ENCODE measurements at places on chromosomes 7 and 10.

DNA sequence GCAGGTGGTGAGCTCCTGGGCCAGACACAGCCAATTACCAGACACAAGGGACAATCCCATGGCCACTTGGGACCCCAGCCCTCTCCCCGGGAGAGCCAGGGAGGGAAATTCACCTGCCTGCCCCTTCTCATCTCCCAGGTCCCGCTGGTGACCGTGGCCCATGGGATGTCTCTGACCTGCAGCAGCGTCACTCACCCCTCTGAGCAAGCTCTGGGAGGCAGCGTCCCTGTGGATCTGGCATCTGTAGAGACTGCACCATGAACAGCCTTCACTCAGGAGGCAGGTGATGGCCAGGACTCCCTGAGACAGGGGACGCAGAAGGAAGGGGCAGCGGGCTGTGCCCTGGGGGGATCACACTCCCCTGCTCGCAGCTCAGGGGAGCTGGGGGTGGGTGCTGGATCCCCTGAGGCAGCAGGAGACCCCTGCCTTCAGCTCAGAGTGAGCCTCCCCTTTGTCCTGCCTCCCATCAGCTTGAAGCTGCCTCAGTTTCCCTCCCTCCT lies 90.8 kb downstream of the FOXL3 start:
- DNase-seq: no peak

- no peak for DNase-seq
Observed at GRCh38 chr10:124175701-124176348, 82.4 kb upstream of the CHST15 start.

- no peak for DNase-seq
Observed at GRCh38 chr7:17802056-17802455, 138.2 kb downstream of the SNX13 start.

DNA sequence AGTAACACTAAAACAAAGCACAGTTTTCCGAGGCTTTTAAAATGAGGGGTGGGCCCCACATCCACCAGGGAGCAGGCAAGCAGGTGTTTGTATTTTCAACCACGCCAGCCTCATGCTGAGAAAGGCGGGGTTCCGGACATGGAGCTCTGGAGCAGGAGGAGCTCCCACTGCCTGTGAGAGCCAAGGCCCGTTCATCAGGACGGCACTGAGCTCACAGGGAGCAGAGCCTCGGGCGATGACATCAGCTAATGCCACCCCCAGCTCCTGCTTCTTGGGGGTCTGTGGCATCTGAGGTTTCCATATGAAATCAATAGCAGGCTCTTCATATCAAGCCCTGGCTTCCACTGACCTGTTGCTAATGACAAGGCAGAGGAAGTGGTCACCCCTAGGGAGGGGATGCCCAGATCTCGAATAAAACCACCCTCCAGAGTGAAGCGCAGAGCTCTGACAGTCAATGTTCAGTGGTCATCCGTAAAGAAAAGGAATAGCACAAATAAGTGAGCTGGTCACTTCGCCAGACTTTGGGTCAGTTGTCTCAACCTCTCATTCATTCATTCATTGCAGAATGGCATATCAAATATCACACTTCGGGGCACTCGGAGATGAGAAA lies 89.1 kb downstream of the TNS3 start:
- peak; percentile 92 for DNase-seq

GRCh38 chr7:128357217-128357613 lies 4.3 kb downstream of the PRRT4 start:
- DNase-seq: no peak

DNA sequence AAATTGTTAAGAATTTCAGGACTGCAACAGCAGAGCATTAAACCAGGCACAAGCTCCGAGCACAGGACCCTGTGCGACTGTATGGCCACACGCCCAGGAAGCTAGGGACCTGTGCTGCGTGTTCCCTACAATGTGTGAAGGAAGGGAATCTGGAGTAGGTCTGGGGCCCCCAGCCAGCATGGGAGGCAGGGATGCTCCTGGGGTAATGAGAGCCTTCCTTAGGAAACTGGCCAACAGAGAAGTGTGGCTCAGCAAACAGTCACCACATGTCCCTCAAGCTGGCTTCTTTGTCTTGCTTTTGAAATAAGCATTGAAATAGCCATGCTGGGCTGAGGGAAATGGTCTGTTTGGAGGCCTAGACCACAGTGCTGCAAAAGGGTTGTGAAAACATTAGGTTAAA lies 8.2 kb downstream of the BLNK start:
- no peak for DNase-seq

DNA sequence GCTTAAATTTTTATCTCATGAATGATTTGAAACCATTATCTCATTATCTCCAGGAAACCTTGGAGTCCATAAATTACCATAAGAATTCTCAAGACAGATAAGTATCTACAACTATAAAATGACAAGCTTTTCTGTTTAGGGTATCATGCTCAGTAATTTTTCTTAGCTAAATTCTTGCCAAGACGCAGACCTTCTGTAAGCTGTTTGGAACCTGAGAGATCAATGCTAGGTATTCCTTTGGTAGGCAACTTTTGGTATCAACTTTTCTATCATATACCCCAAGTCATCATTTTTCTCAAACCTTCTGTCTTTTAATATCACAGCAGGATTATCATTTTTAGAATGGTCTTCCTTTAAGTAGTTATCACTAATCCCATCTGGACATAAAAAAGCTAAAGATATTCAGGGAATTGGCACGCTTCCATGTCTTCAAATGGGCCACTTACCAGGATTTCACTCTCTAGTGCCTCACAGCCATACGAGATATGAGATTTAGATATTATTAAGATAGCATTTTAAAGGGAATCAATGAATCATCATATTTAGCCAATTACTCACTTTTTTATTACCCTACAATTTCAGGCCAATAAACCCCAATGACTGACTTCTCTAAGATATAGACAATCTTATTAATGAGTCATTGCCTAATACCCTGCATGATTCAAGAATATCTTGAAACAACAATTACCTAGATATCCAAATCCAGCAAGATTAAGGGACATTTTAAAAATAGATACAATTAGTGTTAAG lies 544.1 kb downstream of the HTR7 start:
- no peak for DNase-seq

DNA sequence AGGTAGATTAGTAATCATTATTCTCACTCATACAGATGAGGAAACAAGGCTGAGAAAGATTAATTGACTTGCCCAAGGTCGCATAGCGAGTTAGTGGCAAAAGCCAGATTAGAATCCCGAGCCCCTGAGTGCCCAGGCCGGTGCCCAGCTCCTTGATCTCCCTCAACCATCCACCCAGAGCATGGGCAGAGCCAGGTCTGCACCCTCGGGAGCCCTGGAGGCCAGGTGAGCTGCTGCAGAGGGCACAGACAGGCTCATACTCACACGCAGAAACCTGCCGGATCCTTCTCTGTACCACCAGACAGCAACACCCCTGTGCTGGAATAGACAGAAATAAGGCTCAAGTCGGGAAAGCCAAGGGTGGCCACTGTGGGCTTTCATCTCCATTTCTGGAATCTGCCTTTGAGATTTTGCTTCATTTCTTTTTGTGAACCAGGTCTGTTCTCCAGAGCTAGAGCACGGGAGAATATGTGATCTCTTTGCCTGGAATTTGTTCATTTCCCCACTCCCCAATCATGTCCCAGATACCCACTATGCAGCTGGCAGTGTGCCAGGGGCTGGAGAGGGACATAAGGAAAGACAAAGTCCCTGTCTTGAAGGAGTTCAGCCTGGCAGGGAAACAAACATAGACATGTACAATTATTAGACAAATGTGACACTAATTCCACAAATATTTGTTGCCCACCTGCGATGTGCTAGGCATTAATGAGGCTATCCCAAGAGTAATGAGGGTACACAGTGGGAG lies 5.5 kb downstream of the AFAP1L2 start:
- no peak for DNase-seq

DNA sequence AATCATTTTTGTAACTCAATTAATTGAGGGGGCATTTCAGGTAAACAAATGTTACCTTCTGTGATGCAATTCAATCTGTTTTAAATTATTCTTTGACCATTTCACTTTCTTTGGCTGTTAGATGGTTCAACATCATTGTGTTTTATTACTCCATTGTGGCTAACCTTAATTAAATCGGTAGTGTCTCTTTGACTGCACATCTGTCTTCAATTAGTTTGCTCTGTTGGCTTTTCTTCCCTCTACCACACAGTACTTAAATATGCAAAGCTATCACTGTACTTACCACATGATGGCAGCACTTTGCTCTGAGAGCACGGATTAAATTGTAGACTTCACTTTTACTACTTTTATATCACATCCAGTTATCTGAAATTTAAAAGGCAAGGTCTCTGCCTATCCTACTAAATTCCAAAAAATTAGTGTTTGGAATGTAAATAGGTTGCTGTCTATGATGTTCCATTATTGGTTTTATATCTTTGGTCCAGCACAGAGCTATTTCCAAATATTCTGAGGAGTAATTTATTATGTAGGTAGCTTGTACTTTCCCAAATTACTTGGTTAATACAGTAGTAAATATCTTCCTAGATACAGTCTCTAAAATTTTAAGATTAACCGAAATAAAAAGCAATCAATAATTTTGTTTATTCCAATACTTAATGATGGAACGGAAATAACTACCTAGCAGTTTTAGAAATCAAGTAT lies 352.0 kb downstream of the PCLO start:
- peak; percentile 65 for DNase-seq

- no peak for DNase-seq
Observed at GRCh38 chr7:24930856-24931255, 49.1 kb downstream of the OSBPL3 start.

GRCh38 chr7:139297795-139298194 lies 43.3 kb upstream of the FMC1 start:
- no peak for DNase-seq

DNA sequence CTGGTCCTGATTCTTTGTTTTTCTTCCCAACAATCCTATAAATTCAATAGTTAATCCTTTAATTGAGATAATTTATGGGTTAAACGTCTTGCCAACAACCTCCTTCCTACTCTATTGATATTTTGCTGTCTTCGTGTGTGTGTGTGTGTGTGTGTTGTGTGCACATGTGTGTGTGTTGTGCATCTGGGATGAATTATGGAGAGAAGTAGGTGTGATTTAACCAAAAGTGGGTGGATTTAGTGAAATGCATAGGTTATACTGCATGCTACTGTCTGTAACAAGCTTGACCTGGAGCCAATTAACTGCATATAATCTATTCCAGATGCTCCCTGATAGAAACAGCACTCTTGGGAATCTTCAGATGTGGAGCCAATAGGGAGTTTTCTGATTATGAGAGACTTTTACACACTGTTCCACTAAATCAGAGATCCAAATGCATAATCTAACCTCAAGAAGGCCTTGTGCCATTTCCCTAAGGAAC lies 61.2 kb downstream of the SEMA3D start:
- no peak for DNase-seq

Data from COR-L47 (cell line).